Stimulated activated CD4-positive, alpha-beta T cell treated with anti-CD3 and anti-CD28 coated beads, Interleukin-2, amount 100 ng/mL, for 48 hours (primary cell): ENCODE measurements at places on chromosomes 6 and 20.

GRCh38 chr20:16404640-16405039, 168.6 kb downstream of the KIF16B start:
- no peak for DNase-seq

DNA sequence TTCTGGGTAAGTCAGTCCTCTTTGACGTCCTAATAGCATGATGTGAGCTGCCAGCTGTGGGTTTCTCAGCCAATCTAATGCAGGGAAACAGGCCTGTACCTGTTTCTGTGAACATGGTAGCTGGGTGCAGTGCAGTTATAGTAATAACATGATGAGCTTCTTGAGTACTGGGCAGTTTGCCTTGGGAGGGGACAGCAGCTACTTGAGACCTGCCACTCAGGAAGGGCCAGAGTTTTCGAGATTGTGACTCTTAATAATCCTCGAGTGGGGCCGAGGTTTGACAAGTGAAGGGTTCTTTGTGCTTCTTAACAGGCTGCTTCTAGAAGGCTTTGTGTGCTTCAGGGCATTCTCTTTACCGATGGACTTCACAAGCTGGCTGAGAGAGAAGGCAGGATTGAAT, 180.1 kb downstream of the JARID2 start:
- DNase-seq: no peak

DNA sequence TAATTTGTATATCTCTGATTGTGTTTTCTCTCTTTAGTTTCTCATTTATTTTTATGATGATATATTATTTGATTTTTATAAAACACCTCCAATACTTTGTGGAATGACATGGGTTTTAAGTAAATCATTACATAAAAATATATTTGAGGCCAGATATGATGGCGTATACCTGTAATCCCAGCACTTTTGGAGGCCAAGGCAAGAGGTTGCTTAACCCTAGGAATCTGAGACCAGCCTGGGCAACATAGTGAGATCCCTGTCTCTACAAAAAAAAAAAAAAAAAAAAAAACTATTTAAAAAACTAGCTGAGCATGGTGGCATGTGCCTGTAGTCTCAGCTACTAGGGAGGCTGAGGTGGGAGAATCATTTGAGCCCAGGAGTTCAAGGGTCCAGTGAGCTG, 87.3 kb downstream of the BMP6 start:
- DNase-seq: no peak

DNA sequence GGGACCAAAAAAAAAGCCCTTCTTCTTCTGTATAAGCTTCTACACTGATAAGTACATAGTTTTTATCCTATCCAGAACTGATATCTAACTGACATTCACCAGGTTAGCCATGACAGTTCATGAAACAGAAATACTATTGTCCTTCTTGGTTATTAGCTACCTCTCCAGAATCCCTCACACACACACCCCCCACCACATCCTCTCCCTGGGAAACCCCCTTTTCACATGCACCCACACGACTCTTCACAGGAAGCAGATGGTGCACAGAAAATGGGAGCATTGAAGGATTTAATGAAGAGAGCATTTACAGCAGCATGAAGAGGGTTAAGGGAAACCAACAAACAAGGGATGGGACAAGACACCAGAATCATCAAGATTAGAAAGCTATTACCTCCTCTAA, 88.9 kb downstream of the FHL5 start:
- DNase-seq: no peak
